ENCODE measurements at places on chromosomes 1 and 21.

GRCh38 chr1:153312570-153313186 is at the start of gene PGLYRP3:
TSS of gene PGLYRP3 (minus strand) at chr1:153312952. CDS start at chr1:153310665, 2,287 bp downstream.
- no peak for DNase-seq

GRCh38 chr1:3690282-3691065 is 38.2 kb downstream of the TP73 start:
- no peak for DNase-seq

GRCh38 chr1:173554541-173555250 is 48.2 kb downstream of the SLC9C2 start:
- DNase-seq, result no peak

GRCh38 chr1:109131800-109132199 is 17.9 kb downstream of the ELAPOR1 start:
- no peak for DNase-seq

DNA sequence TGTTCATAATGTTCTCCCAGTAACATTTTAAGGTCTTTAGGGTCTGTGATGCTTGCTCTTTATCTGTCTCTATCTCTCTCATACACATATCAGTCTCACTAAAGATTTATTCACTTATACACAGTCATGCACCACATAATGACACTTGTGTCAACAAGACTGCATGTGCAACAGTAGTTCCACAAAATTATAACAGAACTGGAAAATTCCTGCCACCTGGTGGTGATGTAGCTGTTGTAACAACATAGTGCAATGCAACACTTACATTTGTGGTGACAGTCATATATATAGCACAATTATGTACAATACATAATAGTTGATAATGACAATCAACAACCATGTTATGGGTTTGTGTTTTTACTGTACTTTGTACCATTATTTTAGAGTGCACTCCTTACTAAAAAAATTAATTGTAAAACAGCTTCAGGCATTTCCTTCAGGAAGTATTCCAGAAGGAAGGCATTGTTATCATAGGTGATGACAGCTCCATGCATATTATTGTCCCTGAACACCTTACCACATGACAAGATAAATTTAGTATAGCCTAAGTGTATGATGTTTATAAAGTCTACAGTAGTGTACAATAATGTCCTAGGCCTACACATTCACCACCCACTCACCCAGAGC is 8.1 kb downstream of the TDRD5 start:
- no peak for DNase-seq

GRCh38 chr1:44296086-44296485 is 59.0 kb downstream of the ERI3 start:
- no peak for DNase-seq

- DNase-seq, result peak; percentile 60
Observed at GRCh38 chr21:45000637-45001133, 60.9 kb downstream of the SLX9 start.

- peak; percentile 48 for DNase-seq
Observed at GRCh38 chr1:204080163-204080903, 7.4 kb downstream of the SOX13 start.

DNA sequence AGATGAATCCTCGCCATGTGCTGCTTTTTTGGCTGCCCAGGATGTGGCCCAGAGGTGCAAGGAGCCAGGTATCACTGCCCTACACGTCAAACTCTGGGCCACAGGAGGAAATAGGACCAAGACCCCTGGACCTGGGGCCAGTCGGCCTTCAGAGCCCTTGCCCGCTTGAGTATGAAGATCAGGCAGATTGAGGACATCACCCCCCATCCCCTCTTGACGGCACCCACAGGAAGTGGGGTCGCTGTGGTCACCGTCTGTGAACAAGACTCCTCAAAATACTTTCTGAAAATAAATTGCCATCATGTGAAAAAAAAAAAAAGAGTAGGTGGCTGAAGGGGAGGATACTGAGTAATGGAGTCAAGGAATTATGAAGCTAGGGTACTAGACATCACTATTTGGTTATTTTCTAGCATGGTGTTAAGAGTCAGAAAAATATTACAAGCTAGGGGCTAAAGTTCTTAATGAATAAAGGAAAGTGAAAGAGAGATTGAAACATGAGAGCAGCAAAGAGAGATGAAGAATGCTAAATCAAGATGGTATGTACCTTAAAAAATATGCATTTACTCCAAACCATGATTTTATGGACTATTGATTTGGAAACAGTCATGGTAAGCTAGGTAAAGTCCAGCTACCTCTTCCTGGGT is 84.9 kb downstream of the CLEC20A start:
- no peak for DNase-seq

DNA sequence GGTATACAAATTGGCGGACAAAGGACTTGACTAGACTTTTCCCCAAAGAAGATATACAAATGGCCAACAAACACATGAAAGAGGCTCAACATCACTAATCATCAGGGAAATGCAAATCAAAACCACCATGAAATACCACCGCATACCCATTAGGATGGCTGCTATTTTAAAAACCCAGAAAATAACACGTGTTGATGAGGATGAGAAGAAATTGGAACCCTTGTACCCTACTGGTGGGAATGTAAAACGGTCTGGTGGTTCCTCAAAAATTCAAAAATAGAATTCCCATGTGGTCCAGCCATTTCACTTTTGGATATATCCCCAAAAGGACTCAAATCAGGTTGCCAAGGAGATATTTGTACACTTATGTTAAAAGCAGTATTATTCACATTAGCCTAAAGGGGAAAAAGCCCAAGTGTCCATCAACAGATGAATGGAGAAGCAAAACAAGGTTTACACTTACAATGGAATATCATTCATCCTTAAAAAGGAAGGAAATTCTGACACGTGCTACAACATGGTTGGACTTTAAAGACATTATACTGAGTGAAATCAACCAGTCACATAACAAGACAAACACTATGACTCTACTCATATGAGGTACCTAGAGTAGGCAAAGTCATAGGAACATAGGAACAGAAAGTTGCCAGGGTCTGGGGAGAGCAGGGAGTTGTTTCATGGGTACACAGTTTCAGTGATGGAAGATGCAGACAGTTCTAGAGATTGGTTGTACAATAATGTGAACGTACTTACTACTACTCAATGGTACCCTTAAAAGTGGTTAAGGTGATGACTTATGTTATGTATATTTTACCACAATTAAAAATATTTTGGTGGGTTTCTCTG is 17.0 kb downstream of the CD34 start:
- no peak for DNase-seq

- no peak for DNase-seq
Observed at GRCh38 chr1:42924851-42925760, 33.6 kb downstream of the SLC2A1 start.

All from right hindlimb (tissue), 1 donor.